ENCODE measurements at places on chromosomes 12 and 14.

DNA sequence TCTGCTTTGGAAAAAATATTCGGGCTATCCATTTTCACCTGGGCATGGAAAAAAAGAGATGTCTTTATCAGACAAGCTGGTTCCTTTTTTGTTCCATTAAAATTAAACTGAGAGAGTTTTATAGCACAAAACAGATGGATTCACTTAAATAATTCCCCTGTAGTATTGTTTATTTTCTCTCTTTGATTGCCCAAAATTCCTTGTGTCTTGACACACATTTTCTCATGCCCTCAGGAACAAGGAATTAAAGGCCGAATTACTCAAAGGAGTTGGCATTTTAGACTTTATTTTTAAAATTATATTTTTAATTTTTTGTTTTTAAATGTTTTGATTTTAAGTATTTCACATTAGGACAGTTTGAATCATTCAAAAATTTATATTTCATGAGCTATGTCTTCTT lies 69.6 kb upstream of the SLCO1C1 start:
- no peak for DNase-seq

- DNase-seq, result no peak
Measured at GRCh38 chr12:67909681-67910080, 79.6 kb upstream of the IFNG-AS1 start.

- no peak for DNase-seq
Measured at GRCh38 chr14:29906256-29906870, 21.3 kb downstream of the PRKD1 start.

DNA sequence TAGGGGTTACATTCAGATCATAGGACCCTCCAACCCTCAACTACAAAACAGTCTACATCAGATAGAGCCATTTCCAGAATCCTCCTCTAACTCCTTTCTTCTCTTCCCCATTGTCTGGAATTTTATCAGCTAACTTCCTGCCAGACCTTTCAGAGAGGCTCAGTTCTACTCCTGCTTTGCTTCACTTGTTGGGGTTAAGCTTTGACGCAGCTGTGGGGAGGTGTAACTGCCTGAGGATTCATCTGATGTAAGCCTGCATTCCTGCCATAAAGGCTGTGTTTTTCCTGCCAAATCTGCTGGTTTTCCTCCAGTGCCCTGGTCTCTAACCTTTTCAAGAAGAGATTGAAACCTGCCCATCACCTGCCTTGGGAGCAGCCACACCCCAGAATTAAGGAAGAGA lies 16.9 kb downstream of the DHRS2 start:
- no peak for DNase-seq

DNA sequence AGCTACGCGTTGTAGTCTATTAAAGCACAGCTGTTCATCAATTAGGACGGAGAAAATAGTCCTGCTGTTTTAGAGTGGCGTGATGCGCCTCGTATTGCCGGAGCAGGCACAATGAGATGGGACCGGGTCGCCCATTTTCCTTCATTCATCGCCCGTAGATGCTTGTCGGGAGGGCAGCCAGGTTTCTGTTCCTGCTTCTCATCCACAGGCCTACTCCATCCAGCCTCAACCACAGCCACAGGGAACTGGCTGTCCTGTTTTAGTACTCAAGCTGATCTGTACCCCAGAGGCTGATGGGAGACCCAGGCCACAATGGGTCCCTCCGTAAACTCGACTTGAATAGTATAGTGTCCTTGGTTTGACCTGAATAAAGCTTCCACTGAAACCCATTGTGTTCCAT lies 264.0 kb downstream of the VRK1 start:
- DNase-seq, result no peak

GRCh38 chr14:68703093-68703492 lies 89.8 kb downstream of the ZFP36L1 start:
- no peak for DNase-seq

GRCh38 chr12:26636710-26637328 lies 196.2 kb downstream of the ITPR2 start:
- DNase-seq, result no peak

DNA sequence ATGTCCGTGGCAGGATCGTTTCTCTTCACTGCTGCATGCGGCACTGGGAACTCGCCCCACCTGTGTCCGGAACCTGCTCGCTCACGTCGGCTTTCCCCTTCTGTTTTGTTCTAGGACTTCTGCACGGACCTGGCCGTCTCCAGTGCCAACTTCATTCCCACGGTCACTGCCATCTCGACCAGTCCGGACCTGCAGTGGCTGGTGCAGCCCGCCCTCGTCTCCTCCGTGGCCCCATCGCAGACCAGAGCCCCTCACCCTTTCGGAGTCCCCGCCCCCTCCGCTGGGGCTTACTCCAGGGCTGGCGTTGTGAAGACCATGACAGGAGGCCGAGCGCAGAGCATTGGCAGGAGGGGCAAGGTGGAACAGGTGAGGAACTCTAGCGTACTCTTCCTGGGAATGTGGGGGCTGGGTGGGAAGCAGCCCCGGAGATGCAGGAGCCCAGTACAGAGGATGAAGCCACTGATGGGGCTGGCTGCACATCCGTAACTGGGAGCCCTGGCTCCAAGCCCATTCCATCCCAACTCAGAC lies 1.2 kb downstream of the FOS start:
- DNase-seq, result no peak

- DNase-seq, result no peak
Measured at GRCh38 chr12:11688831-11689230, 39.4 kb downstream of the ETV6 start.

DNA sequence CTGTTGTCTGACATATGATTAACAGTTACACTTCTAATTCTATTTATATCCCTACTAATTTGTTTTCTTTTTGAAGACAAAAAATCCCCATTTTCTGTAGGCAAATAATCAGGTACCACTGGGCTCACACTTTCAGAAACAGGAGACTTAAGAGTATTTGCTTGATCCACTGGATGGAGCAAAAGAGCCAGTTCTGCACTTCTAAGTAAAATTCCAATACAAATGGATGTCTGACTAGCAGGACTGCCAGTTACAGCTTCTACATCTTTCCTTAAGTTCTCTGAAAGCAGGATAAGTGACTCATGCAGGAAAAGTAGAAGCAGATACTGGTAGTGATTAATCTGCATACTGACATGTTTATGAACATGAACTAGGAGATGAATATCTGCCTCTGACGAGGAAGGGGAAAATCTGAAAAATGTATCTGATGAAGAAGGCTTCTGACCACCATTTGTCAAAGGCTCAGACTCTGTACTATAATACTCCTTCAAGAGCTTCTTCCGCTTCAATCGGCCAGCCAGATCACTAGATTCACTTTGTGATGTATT lies 73.8 kb upstream of the ANKS1B start:
- DNase-seq, result no peak

DNA sequence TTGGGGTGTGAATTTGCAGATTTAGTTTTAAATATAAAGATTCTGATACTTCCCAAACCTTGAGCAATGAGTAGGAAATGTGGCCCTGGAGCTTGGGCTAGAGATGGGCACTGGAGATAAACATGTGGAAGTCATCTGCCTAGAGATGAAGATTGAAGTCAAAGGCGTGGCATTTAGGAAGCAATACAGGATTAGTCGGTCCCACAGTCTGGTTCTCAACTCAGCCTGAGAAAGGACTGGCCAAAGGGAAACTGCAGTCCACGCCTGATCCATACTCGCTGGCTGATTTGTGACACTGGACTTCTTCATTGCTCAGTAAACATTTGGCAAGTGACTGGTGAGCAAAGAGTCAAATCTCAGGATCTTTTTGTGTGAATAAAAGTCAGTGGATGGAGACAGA lies 268.2 kb upstream of the ATP2B1 start:
- no peak for DNase-seq

- DNase-seq, result peak; percentile 18
Measured at GRCh38 chr14:21846227-21846885, 172.7 kb upstream of the OR4E1 start.

GRCh38 chr12:124917841-124918621 lies 3.6 kb upstream of the UBC start:
- no peak for DNase-seq

DNA sequence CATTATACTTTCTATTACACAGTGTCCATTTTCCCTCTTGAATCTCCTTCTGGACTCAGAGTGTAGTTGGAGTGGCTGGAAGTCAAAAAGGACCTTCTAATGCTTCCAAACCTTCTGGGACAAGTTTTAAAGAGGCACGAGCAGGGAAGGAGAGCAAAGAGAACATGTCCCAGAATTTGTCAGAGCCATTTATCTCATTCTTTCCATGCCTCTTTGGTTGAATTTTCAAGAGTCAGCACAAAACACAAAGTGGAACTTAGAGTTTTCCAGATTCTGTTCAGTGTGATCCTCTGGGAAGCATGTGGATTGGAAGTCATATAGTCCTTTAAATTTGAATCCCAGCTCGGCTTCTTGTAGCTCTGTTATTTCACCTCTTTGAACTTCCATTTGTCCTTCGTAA lies 138.2 kb upstream of the PWP1 start:
- DNase-seq, result no peak

DNA sequence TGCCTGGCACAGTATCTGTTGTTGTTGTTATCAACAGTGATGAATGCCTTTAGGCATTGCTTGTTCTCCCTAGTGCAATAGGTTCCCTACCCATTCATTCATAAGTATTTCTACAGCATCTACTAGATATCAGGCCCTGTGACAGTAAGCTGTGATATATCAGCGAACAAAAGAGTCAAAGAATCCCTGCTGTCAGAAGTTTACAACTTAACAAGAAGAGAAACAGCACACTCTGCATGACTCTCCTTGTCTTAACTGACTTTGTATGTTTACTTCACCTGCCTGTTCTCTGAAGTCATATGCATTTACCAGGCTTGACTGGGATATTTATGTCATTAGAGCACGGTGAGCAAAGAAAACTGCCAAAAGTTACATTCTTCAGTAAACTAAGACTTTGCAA lies 452.2 kb upstream of the RPL10L start:
- DNase-seq, result no peak

- DNase-seq, result no peak
Measured at GRCh38 chr14:24909523-24910302, 140.2 kb downstream of the STXBP6 start.

Measured in memory B cell (primary cell).